ENCODE measurements at places on chromosomes 12 and 14.
A peak's percentile ranks its signal among the peaks of the same experiment; 100 is the strongest.

DNA sequence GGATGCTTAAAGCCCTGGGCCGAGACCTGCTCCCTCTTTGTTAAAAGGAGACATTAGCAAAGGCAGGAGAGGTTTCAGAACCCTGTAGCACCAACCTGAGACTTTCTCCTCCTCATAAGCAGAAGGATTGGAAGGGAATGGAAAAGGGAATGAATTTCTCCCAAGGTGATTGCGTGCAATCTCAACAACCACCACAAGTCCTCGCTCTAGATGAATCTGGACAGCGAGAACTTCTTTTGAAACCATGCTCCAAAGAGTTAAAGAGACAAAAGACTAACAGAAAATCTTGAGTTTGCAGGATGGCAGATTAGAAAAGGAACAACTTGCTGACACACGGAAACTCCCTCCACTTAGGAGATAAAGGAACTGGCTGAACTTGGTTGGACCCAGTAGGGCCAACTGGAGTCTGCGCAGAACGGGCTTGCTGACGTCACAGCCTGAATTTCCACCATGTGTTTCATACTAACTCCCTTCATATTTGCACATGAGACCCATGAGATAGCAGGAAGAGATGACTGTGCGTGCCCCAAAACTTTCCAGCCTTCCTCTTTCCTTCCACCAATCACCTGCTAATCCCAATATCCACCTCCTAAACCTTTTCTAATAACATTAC is 137.0 kb downstream of the PTPN11 start:
- no peak for DNase-seq

DNA sequence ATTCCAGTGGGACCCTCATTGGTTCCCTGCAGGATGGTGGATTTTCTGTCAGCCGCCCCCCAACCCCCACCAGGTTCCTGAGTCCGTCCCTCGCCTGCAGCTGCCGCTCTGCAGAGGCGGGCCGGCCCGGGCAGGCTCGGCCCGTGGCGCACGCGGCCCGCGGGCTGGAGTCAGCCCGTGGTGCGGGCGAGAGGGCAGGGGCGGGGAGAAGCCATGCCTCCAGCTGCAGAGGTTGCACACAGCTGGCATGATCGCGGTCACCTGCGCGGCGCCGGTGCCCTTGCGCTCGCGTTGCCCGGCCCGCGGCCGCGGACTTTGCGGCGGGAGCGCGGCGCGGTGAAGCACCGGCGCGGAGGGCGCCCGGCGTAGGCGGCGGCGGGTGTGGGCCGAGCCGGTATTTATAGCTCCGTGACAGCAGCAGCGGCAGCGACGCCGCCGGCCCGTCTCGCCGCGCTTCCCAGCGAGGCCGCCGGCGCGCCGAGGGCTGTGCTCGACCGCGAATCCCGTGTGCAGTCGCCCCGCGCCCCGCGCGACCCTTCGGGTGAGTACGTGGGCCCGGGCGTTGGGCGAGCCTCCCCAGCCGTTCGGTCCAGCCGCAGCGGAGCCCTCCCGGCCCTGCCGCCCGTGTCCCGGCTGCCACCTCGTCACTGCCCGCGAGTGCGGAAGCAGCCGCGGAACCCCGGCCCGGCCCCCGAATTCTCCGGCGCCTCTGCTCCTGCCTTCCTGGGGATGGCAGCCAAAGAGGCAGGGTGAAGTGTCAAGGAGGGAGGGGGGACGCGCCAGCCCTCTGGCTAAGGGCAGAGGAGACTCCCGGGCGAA is at the start of gene TMEM117:
Gene TMEM117, plus strand, starts transcription at position 426 of the 819 bp plus-strand sequence.
- peak; percentile 13 for DNase-seq

GRCh38 chr14:51066576-51066975 is 28.3 kb downstream of the TRIM9 start:
- DNase-seq, result no peak

DNA sequence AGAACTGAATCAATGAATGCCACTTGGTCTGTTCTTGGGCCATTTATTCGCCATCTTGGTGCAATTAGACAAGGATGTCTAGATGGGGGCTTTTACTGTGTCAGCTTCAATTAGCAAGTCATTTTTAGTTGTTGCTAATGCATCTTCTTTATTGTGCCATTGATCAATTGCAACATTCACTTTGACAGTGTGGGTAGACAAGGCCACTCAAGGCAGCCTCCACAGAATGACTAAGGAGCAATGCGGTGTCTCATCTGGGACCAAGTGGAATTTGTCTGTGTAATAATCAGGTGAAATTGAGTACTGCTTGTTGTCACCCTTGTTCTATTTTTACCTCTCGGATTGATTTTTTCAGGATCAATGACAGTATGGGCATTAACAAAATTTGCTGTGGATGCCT is 275.9 kb downstream of the CACNA1C start:
- DNase-seq, result no peak

GRCh38 chr12:25725931-25726330 is 172.8 kb upstream of the LMNTD1 start:
- DNase-seq, result no peak

DNA sequence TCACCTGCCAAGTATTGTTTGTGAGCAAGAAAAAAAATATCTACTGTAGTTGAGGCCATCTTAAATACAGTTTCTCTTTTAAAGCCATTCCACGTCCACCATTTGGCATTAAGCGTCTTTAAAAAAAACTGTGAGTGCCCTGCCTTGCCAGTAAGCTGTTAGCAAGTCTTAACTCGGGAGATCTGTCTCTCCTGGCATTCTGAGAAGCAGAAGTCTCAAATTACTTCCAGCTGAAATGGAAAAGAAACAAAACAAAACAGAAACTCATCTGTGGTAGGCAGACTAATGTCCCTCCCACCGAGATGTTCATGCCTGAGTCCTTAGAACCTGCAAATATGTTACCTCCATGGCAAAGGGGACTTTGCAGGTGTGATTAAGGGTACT is 126.2 kb downstream of the CRADD start:
- no peak for DNase-seq

DNA sequence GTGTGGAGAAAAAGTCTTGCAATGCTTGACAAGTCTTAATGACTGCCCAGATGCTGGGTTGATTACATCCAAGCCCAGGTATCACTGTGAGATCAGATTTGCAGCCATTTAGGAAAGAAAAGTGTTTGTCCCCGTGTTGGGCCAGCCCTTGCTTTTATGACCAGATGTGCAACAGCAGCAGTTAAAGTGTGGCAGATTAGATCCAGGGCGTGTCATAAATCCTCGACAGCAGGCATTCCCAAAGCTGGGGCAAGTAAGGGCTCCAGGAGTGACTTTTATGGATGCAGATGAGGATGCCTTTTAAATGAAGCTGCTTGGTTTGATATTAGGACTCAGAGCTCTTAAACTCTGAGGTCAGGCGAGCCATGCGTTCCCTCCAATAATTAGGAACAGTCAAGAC is 1.7 kb downstream of the SMOC1 start:
- DNase-seq, result no peak
